ENCODE measurements at places on chromosomes 16 and 17.

DNA sequence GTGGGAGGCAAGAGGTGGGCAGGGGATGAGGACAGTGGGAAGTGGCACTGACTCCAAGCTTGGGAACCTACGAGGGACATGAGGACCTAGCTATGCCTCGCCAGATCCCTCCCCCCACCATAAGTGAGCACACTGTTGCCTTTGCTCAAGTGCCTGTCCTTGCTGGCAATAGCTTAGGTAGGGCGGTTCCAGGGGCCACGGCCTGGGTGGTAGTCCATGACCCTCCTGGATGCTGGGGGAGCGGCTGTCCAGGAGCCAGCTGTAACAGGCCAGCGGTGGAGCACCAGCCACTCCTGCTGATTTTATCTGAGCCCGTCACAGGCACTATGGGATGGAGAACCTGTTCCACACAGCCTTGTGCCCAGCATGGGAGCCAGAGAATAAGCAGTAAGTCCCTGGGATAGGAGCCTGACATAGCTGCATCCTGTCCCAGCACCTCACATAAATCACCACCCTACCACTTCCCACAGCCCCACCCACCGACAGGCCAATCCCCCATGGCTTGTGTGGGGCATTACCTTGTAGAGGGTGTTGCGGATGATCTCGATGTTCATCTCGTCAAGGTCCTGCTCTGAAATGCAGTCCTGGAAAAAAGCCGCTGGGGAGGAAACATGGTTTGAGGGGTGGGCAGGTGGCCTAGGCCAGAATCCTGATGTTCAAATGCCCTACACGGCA is 11.8 kb downstream of the HSD11B2 start:
- DNase-seq = no peak

- DNase-seq = no peak
Measured at GRCh38 chr17:19610879-19611278, 37.7 kb upstream of the ALDH3A2 start.

DNA sequence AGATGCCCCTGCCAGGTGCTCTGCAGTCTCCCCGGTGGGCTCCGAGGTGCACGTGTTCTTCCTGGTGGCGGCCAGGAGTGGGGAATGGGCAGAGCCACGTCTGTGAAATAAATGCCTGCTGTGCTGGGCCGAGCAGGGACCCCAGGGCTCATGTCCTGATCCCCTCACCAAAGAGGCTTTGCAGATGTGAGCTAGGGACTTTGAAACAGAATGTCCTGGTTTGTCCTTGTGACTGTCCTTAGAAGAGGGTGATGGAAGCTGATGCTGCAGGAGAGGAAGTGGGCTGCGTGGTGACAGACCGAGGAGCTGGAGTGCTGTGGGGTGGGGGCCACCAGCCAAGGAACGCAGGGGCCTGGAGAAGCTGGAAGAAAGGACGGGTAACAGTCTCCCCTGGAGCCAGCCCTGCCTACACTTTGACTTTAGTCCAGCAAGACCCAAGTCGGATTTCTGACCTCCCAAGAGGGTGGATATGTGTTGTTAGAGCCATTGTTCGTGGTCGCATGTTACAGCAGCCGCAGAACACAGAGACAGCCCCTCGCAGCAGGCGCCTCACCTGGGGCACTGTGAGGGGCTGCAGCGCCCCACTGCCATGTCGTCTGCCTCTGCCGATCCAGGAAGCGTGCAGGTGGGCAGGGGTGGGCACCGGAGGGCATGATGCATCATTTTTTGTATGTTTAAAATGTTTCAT is 217.9 kb upstream of the CIBAR2 start:
- DNase-seq = no peak

DNA sequence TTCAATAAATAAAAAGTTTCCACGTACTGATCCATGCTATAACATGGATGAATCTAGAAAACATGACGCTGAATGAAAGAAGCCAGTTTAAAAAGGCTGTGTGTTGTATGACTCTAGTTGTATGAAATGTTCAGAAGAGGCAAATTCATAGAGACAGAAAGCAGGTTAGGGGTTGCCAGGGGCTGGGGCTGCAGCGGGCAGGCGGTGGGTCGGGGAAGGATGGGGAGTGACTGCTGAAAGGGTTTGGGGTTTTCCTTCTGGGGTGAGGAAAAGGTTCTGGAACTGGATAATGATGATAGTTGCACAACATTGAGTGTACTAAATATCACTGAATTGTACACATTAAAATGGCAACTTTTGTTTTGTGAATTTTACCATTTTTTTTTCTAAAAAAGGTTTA is 36.3 kb downstream of the NOL11 start:
- DNase-seq = peak; percentile 13

DNA sequence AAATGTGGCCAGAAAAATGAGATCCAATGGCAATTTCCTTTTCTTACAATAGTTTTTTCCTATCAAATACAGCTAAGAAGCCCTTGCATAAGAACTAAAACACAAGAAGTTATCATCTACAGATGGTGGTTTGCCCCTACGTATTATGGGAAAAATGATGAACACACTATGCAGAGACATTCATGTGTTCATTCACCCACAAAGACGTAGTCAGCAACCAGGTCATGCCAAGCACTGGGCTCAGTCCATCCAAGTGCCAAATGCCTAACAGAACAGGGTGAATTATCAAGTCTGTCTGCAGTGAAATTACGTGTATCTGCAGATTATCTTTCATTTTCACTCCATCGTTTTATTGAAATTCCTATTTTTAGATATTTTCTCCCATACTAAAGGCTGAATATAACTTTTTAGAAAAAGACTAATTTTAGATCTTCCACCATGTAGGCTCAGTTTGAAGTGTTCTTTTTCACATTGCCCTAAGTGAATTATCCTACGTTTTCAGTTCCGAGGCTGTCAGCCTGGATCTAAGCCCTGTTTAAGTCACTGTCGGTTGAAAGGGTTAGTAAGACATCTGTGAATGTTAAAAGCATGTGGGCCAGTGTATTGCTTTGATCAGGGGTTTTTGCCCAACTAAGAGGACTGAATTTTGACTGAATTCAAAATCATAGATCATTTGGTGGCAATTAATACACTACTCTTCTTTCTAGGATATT is 78.1 kb upstream of the DHX40 start:
- no peak for DNase-seq

DNA sequence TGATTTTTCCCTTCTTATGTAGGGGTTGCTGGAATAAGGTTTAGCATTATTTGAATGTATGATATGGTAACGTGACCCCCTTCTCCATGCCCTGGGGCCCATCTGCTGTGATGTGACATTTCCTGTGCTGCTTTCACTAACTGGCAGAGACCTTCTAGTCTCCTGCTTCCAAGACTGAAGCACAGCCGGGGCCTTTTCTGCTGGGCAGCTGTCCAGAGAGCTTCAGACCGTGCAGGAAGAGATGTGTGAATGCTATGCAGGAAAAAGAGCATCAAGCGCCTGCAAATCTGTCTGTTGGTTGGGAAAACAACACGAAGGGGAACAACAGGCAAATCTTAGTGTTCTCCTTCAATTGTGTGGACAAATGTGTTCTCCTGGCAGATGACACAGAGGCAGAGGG is 128.5 kb downstream of the SPACA3 start:
- no peak for DNase-seq

DNA sequence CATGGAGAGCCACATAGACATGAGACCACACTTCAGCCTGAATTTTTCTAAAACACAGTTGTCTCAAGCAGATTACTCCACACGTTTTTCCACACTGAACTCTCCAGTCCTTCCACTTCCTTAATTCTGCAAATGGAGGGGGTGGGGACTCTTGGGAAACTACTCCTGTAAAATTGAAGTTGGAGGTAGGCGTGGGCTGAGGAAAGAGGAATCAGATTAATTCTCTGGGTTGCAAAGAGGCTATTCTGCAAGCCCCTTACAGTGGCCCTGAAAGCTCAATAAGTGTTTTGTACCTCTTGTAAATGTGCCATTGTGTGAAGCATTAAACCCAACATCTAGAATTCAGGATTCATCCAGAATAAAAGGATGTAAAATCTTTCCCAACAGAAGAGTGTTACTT is 9.6 kb downstream of the MARVELD3 start:
- no peak for DNase-seq

- no peak for DNase-seq
Measured at GRCh38 chr17:8696906-8697305, 47.7 kb downstream of the CCDC42 start.

DNA sequence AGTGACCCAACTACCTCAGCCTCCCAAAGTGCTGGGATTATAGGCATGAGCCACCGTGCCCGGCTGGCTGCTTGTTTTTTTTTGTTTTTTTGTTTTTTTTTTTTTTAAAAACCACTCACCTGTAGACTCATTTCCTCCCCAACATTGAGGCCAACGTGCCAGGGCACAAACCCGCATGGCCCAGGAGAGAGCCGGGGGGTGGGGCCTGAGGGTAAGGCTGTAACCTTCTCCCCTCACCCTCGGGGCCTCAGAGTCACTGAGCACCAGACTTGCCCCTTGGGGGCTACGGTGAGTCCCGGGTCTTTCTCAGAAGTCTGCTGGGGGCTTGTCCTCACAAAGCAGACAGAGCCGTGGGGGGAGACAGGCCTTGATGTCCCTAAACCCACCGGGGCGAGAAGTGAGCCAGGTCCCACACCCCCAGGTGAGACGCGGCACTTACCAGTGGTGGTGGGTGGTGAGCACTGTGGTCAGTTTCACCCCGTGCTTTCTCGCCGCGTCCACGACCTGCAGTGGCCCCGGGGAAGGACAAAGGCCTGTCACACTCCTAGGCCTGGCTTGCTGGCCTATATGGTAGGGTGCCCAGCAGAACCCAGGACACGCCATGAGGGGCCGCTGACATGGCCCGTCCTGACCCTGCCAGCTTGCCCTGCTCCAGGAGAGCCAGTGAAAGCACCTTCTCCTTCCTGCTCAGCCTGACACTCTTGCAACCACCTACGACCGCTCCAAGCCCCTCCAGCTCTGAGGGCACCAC is 4.6 kb downstream of the HAGH start:
- DNase-seq = no peak

- no peak for DNase-seq
Measured at GRCh38 chr16:75289189-75289588, 37.8 kb upstream of the BCAR1 start.

- DNase-seq = no peak
Measured at GRCh38 chr17:28125526-28126378, 83.3 kb downstream of the NLK start.

DNA sequence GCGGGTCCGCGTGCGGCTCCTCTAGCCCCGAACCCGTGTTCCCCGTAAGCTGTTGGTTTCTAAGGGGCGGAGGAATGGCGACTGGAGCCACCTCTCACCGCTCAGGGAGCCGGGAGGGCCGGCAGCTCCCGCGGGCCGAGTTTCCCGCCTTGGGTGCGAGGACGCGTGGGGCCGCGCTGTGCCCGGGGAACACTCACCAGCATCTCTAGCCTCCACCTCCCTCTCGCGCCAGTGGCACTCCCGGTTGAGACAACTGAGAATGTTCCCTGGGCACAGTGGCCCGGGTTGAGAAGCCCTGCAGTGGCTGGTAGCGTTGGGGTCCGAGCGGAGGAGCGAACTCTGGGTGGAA is 560 bp downstream of the TELO2 start:
- DNase-seq = peak; percentile 84

GRCh38 chr16:74743668-74744299 is 30.8 kb downstream of the FA2H start:
- DNase-seq = no peak

DNA sequence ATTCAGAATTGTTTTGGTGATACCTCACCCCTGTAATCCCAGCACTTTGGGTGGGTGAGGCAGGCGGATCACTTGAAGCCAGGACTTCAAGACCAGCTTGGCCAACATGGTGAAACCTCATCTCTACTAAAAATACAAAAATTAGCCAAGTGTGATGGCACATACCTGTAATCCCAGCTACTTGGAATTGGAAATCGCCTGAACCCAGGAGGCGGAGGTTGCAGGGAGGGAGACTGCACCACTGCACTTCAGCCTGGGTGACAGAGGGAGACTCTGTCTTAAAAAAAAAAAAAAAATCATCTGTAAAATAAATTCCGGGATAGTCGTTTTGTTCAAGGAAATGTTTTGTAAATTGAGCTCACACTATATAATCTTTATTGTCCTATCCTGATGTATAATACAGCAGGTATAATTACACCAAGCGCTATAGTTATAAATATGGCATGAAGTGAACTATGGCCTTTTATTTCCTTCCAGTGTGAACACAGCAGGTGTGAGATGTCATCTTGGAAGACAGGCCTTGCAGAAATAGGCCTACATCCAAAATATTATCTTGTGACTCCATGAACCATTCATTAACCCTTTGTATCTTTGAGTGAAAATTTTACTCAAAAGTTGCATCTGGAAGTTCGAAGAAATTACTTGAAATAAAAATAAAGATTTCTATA is 25.4 kb downstream of the PLA2G10 start:
- DNase-seq = no peak

- no peak for DNase-seq
Measured at GRCh38 chr16:22813223-22813947, 577 bp upstream of the HS3ST2 start.

GRCh38 chr16:17776888-17777287 is 306.1 kb upstream of the XYLT1 start:
- DNase-seq = no peak

DNA sequence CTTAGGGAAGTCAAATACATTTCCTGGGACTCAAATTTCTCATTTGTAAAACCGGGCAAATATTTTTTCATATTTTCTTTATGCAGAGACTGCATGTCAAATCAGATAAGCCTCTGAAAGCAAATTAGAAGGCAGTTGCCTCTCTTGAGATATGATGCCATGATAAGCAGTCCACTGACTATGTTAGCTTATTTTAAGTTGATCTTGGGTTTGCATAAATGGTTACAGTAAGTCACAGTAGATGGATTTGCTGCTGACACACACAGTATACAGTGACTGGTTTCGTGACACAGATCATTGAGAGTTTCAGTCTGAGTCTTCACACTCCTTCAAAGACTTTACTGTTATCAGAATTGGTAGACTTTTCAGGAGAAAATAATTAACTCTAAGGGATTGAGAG is 927.6 kb upstream of the CDH8 start:
- no peak for DNase-seq

- DNase-seq = no peak
Measured at GRCh38 chr17:18981642-18982424, 22.7 kb downstream of the FAM83G start.
